ENCODE measurements at places on chromosomes 5 and 9.

- DNase-seq, result no peak
Observed at GRCh38 chr5:154780128-154780527, 25.0 kb downstream of the LARP1 start.

- DNase-seq, result no peak
Observed at GRCh38 chr5:117652958-117653280, 1078.3 kb upstream of the SEMA6A start.

DNA sequence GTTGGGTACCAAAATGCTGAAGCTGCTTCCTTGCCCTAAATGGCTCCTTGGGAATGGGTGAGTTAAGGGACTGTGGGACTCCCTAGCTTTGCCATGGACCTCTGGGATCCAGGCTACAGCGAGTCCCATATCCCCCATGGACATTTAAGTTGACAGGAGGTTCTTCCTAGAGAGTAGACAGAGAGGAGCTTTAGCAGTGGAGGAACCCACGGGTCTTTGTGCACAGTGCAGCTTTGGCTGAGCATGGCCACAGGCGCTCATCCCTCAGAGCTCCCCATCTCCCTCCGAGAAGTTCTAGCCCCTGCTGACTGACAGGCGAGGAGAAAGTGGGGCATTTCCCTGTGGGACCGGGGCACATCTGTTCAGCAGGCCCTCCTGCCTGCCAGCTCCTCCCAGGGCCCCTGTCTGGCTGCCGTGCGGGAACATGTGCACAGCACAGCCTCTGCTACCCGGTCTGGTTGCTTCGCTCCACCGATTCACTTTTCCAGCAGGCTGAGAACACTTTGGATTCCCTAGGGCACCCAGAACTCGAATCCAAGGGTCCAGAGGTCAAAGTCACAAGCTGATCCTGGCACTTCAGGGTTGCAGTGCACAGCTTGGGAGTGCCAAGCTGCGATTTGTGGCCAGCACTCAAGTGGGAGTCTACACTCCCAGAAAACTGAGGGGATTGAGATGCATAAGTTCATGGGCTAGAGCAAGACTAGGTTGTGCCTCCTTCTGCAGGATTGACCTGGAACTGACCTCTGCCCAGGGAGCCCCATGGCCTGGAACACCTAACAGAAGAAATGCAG lies 40.6 kb upstream of the DMRTA1 start:
- no peak for DNase-seq

DNA sequence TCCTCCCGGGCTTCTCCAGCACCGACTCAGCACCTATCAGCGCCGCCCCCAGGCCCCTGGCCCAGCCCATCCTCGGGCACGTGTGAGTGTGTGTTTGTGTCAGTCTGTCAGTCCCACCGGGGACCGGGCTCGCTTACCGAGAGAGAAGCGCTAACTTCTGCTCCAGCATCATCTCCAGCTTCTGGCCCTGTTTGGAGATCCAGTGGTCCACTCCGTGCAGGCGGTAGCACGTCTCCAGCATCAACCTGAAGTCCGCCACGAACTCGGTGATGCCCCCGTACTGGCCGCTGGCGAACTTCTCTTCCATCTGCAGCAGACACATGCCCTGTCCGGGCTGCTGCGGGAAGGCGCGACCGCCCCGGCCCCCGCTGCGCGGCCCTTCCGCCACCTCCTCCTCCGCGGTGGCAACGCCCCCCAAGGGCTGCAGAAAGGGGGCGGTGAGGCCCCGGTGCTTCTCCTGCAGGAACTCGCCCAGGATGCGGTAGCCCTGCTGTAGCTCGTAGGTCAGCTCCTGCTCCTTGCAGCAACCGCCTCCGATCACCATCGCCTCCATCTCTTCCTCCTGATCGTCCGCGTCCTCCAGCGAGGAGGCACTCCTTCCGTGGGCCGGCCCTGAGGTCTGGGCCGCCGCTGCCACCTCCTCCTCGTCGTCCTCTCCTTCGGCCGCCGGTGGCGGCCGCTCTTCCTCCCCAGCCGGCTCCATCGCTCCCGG lies 8.2 kb downstream of the RANBP6 start:
- DNase-seq, result peak; percentile 66

DNA sequence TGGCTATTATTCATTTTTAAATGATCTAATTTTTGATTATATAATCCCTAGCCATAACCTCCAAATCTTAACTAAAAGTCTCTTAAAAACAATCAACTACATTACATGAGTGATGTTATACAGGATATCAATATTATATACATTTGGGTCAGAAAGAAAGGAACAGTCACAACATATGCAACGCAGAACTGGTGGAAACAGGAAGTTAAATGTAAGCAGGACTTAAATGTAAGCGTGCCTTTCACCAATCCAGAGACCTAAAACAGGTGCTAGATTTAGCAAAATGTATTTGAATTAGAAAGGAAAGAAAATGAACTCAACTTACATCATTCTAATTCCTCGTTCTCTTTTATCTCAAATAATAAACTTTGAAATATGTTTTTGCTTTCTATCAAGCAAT lies 738.5 kb downstream of the PTPRD start:
- no peak for DNase-seq

GRCh38 chr9:100756217-100756616 lies 178.3 kb downstream of the CAVIN4 start:
- no peak for DNase-seq

Data from T1000 (cell line).